HEK293T (cell line): ENCODE measurements at places on chromosomes 3 and 15.
A peak's percentile ranks its signal among the peaks of the same experiment; 100 is the strongest.

DNA sequence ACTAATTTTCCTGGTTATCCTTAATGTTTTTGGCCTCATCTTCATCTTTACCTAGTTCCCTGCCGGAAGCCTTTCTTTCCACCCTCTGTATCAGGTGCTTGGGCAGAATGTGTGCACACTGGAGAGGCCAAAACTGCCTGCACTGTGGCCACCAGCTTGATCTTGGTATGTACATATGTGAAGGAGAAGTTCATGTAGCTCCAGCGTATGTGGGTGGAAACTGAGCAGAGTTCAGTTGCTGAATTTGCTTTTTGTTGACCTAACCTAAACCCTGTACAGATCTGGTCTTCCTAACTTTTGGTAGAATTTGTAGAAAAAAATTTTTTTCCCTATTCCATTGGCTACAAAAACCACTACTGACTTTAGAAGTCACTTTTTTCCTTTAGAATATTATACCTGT is 65.9 kb upstream of the IGSF10 start:
- DNase-seq = no peak

DNA sequence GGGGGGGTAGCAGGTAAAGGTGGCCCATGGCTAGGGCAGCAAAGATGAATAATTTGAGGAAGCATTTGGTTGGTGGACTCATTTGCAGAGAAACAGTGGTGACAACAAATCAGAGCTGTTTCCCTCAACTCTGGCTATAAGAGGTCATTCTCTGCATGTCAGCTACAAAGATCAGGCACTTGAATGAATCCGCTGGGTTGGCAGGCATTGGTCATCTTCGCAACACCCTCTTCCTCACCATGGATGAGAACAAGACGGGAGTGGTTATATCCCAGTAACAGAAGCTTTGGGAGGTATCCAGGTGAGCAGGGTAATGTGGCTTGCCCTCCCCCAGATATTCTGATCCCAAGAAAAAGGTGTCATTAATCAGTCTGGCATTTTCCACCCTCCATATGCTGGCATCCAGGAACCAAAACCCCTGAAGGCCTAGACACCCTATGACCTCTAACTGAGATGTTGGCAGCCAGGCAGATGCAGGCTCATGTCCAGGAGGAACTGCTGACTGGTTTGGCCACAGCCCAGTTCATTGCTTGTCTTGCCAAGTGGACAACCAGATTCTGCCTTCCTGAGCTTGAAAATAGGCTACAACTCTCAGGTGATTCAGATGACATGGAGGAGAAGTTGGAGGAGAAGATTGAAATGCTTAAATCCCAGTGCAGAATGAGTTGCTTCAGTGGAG is 108.9 kb upstream of the TRIM42 start:
- DNase-seq = no peak

- DNase-seq = no peak
Observed at GRCh38 chr3:58924578-58924977, 125.2 kb downstream of the CFAP20DC start.

DNA sequence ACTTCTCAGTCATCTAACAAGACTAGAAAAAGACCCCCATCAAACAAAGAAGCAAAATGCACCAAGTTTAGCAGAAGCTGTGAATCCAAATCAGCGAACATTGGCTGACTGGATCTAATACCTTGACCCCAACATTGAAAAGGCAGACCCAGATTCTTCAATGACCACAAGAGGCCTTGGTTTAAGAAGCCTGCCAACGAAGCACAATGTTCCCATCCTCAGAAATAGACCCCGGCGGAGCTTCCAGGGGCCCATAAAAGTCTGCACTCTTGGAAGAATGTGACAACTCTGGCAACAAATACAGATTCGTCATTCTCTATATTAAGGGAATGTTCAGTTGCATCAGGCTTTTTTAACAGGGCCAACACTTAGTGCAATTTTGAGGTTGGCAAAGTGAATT is 112.8 kb upstream of the BCL6 start:
- no peak for DNase-seq

DNA sequence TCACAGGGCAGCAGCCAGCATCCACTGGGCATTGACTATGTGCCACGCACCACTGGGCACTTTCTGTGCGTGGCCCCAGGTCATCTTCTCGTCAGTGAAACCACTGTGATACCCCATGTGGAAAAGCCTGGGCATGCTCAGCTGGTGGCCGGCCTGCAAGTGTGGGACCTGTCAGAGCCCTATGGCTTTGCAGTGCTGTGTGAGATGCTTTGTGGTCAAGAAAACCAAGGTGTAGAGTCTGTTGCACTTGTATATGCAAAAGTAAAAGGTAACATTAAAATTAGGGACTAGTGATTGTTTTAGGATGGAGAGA is 69.5 kb downstream of the PGPEP1L start:
- DNase-seq = no peak

DNA sequence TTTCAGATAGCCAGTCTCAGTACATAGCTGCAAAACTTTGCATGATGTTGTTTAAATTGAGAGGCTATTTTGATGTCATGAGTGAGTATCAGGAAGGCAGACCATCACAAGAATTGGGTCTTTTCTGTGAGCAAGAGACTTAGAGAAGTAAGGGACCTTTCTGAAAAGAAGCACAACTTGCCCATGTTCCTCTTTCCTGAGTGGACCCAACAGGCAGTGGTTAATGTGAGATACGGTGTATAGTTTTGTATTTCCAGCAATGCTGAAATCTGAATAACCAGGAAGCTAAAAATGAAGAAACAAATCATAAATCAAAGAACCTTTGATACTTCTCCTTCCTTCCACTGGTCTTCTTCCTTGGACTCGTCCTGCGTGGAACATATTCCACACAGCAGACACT is 25.1 kb downstream of the MCTP2 start:
- no peak for DNase-seq

DNA sequence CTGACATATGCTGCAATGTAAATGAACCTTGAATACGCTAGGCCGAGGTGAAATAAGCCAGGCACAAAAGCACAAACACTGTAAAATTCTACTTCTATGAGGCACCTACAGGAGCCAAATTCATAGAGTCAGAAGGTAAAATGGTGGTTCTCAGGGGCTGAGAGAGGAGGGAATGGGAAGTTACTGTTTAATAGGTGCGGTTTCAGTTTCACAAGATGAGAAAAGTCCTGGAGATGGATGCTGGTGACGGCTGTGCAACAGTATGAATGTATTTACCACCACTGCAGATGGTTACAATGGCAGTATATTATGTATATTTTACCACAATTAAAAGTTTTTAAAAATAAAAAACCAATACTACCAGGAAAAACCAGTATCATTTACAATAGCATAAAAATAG is 4.0 kb downstream of the TNK2 start:
- no peak for DNase-seq

DNA sequence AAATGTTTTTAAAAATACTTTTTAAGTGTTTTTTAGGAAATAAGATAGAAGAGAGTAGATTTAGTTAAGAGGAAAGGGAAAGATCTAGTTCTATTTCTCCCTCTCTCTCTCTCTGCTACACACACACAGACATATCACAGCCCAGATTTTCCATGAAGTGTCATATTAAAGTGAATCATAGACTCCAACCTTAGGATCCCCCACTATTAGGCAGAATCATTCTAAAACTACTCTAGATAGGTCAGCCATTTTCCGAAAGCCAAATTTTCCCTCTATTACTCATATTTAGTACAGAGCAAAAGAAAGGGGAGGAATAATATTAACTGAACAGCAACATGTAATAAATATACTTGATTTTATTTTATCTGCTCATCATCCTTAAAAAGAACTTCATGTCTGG is 45.1 kb upstream of the RSL24D1 start:
- DNase-seq = no peak

DNA sequence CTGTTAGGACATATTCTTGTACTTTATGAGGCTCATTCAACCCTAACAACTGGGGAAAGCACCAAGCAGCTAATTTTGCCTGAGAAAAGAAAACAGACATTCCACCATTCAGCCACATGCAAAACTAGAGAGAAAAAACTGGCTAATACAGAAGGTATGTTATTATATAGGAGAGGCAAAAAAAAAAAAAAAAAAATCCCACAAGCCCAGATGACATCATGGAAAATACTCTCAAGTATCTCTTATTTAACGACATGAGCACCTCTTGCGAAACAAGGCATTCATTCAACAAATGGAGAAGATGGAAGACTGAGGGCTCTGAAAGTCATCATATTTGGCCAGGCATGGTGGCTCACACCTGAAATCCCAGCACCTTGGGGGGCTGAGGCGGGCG is 61.5 kb downstream of the PRICKLE2 start:
- no peak for DNase-seq

GRCh38 chr3:196273655-196274054 is 13.9 kb downstream of the PCYT1A start:
- no peak for DNase-seq

DNA sequence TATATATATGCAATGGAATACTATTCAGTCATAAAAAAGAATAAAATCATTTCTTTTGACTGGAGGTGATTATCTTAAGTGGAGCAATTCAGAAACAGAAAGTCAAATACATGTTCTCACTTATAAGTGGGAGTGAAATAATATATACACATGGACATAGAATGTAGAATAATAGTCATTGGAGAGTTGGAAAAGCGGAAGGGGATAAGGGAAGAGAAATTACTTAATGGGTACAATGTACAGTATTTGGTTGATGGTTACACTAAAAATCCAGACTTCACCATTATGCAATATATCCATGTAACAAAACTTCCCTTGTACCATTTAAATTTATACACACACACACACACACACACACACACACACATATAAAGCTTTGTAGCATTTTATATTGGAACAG is 84.3 kb downstream of the RAP2B start:
- DNase-seq = no peak

DNA sequence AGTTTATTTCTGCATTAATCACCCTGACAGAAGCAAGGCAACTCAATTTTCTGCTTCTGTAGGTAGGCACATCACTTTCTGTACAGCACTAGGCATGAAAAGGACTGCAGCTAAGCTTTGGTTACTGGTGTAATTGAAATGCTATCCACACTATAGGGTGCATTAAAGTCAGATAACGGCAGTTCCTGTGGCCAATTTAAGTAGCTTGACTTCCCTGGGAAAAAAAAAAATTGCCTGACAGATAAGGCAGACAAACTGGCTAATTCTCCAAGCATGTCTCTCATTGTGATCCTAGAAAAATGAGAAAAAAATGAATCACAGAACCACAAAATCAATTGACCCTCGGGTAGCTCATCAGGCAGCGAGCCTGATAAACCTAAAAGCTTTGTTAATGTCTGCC is 151.4 kb downstream of the MEIS2 start:
- DNase-seq = no peak

GRCh38 chr3:61964566-61964965 is 403.2 kb downstream of the PTPRG start:
- DNase-seq = no peak

DNA sequence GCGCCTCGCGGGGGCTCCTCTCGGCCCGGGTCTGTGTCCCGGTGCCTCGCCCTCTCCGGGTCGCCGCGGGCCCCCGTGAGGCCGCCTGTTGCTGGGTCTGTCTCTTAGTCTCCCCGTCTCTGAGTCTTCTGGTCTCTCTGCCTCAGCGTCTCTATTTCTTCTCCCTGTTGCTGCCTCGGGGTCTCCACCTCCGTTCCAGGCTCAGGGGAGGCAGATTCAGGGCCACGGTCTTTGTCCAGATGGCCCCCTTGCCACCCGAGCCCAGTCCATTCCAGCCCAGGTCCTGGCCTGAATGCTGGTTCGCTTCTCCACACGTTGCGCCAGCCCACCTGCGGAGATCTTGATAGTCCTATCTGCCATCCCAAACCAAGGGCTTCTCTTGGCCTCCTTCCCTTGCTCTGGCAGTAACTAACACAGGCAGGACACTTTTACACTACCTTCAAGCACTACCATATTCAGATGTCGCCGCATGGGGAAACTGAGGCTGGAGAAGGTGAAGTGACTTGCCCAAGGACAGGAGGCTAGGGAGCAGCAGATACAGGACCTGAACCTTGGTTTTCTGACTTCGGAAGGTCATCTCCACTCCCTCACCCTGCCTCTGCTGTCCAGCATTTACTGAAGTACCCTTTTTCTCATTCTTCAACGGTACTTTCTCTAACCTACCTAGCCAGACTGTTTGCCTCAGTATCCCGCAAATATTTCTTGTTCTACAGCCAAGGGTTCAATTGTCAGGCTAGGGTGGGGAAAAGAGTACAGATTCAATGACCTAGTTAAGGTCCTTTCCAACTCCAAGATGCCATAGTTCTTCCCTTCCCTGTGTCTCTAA is 616 bp upstream of the IGDCC4 start:
- no peak for DNase-seq

GRCh38 chr15:44545913-44546802 is 9.2 kb downstream of the EIF3J start:
- DNase-seq = no peak

GRCh38 chr15:63412551-63412950 is 30.9 kb upstream of the CA12 start:
- DNase-seq = no peak

GRCh38 chr15:27427276-27427675 is 456.3 kb downstream of the GABRG3 start:
- DNase-seq = no peak

DNA sequence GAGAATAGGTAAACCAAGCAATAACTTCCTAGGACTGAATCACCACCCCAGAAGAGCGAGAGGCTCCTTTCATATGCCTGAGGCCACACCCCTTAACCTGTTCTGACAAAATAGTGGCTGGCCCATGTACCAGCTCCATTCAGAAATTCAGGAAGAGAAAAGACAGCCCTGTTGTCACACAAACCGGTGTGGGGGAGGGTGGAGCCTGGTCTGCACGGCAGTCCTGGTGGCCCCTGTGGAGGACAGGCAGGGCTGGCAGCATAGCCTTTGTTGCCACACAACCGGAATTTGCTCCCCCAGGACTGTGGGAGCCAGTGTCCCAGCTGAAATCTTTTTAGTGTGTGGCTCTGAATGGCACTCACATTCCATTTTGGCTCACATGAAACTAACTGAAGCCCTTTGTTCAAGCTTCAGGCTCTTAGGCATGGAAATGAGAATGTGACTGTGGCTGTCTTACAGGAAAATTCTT is 23.8 kb downstream of the RLBP1 start:
- peak; percentile 30 for DNase-seq

DNA sequence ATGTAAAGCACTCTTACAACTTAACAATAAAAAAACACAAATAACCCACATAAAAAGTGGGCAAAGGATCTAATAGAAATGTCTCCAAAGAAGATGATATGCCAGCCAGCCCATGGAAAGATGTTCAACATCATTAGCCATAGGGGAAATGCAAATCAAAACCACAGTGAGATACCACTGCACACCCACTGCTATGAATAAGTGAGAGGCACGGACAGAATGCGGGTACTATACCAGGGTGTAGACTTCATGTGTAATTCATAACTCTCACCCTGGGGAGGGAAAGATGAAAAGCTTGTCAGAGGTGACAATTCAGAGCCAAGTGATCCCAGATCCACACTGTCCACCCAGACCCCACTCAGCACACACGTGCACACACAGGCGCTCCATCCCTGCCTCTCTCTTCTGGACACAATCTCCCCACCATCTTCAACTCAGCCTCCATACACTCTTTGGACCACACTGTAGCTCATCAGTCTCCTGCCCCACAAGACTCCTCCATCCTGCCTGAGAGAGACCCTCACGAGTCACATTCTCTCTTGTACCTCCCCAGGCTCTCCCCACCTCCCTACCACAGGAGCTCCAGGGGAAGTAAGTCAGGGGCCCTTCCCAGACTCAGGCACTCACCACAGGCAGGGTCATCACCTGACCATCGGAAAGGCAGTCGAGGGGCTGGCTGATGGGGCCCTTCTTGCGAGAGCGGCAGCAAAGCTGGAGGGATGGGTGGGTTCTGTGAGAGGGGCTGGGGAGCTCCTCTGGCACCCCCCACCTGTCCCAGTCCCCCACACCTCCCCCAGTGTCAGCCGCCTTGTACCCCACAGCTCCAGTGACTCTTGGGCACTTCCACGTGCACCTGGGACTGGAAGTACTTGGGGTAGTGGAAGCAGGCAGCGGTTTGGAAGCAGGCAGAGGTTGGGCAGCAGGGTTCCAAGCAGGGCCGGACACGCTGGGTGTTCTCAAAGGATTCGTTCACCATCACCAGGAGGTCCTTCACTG is 21.3 kb downstream of the PLA2G4E start:
- no peak for DNase-seq
